ENCODE measurements at places on chromosomes 6 and 20. TPM values are rescaled to one million over a fixed set of nuclear protein-coding genes. Genes with fewer than 3 reads are reported as not detected.

GRCh38 chr6:85069577-85069976 lies 305.2 kb upstream of the TBX18 start:
- DNase-seq = no peak

DNA sequence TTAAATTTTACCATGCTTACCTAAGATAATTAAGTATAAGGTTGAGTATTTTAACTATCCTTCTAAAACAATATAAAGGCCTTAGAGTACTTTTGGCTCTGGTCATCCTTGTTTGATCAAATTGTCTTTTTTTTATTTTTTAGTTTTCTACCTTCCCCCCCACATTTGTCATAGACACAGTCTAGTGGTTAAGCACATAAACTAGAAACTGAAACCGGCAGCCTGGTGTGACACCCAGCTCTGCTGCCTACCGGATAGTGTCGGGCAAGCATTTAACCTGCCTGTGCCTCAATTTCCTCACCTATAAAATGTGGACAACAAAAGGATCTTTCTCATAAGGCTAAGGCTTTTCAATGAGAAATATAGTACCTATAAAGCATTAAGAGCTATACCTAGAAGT lies 21.6 kb upstream of the TULP4 start:
- DNase-seq = peak; percentile 57

- no peak for DNase-seq
Observed at GRCh38 chr6:37607944-37608343, 89.7 kb downstream of the MDGA1 start.

DNA sequence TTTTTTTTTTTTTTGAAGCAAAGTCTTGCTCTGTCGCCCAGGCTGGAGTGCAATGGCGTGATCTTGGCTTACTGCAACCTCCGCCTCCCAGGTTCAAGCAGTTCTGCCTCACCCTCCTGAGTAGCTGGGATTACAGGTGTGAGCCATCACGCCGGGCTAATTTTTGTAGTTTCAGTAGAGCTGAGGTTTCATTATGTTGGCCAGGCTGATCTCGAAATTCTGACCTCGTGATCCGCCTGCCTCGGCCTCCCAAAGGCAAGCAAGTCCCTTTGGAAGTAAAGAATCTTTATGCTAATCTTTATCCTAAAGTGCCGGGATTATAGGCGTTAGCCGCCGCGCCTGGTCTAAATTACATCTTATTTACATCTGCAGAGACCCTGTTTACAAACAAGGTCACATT lies 1.5 kb downstream of the PSMG4 start:
- no peak for DNase-seq

DNA sequence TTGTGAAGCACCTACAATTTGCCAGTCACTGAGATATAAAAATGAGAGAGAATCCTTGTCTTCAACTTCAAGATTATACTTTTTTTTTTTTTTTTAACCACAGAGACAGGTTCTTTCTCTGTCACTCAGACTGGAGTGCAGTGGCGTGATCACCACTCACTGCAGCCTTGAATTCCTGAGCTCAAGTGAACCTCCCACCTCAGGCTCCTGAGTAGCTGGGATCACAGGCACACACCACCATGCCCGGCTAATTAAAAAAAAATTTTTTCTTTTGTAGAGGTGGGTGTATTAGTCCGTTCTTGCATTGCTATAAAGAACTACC lies 51.6 kb upstream of the PMEPA1 start:
- no peak for DNase-seq

GRCh38 chr20:16475225-16475624 lies 98.0 kb downstream of the KIF16B start:
- DNase-seq = no peak

- DNase-seq = no peak
Observed at GRCh38 chr20:51801823-51802123, 548 bp downstream of the SALL4 start.

DNA sequence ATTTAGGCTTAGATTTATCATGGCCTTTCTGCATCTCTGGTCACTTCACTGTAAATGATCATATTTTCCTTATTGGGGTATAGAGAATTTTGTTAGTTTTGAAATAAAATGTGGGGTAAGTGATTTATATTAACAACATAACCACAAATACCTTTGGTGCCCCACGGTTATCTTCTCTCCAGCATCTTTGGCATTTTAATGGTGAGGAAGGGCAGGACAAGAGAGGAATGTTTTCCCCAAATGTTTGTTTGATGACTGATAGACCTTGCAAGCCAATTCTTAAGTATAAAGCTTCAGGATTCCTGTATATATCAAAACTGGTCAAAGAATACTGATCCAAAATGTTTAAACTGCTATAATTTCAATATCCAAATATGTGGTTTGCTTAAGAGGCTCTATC lies 171.6 kb upstream of the SMLR1 start:
- DNase-seq = no peak

GRCh38 chr20:13423472-13424173 lies 202.5 kb downstream of the ISM1 start:
- no peak for DNase-seq

The FAM209A gene
- 4.2 TPM for total RNA-seq

The TRMT11 gene
- total RNA-seq = 25.5 TPM
